CD4-positive, alpha-beta T cell treated with Interleukin-17A for 4 hours (primary cell): ENCODE measurements at places on chromosomes 1 and 21.
A peak's percentile ranks its signal among the peaks of the same experiment; 100 is the strongest.

GRCh38 chr1:91226741-91227140, 177.9 kb downstream of the HFM1 start:
- DNase-seq, result no peak

- DNase-seq, result peak; percentile 60
Observed at GRCh38 chr21:33230545-33231324, 997 bp downstream of the IFNAR2 start.

DNA sequence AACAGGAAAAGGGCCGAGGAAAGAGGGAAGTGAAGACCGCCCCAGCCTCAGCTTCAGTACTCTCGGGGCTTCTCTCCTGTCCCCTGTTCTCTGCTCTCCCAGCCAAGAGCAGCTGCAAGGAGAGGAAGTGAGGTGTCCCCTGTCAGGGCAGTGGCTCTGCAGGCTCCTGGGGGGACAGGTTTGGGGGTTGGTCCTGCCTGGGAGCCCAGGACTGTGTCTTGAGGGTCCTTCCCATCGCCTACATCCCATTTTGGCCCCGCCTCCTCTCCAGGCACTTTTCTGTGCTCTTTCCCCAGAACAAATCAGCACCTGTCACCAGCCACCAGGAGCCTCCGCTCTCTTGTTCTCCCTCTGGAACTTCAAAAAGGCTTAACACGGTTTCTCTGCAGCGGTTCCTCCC, 82.6 kb downstream of the VWA5B1 start:
- DNase-seq, result no peak

- no peak for DNase-seq
Observed at GRCh38 chr1:36136535-36136934, 11.5 kb upstream of the COL8A2 start.

GRCh38 chr1:25080294-25081209, 150.5 kb upstream of the RUNX3 start:
- no peak for DNase-seq

- no peak for DNase-seq
Observed at GRCh38 chr1:32919811-32920733, 18.9 kb upstream of the TMEM54 start.

DNA sequence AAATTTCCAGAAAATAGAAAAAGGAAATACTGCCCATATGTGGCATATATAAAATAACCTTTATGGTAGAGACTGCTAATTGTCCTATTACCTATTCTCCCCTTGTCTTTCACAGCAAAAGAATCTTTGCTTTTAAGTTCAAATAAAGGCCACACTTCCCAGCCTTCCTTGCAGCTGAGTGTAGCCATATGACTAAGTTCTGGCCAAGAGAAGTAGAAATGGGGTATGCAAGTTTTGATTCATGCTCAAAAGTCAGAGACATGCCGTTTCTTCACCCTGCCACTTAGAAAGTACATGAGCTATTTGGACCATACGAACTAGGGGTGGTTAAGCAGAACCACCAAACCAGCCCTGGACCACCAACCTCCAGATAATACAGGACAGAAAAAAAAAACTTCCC, 18.3 kb upstream of the S100A2 start:
- no peak for DNase-seq

DNA sequence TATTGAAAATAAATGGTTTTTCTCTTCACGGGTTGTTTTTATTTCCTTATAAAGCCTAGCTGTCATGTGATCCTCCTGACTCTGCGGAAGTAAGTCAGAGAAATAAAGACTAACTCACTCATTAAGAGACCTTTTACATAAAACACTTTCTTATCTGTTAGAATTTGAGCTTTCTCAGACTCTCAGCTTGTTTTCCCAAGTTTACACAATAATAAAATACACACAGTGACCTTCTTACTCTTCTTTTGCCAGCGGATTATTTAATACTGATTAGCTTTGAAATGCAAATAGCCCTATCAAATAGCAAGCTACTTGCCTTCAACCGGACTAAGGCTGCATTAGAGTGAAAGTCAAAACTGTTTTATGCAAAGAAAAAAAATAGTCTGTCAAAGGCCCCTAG, 45.5 kb upstream of the CXADR start:
- no peak for DNase-seq

DNA sequence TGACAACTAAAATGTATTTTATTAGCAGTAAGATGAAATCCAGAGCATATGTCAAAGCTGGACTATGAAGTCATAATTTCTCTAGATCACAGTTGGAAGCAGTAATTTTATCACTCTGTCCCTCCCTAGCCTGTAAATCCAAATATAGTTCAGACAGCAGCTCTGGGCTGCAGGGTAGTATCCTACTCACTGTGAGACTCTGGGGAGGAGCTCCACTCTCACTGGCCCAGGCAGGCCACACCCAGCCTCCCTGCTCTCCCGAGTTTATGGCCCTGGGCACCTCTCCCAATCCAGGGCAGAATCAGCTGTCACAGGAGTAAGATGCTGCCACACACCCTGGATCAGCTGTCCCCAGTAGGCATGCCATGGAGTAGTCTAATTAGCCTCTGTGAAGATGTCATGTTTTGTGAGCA, 131.1 kb downstream of the HLCS start:
- no peak for DNase-seq

DNA sequence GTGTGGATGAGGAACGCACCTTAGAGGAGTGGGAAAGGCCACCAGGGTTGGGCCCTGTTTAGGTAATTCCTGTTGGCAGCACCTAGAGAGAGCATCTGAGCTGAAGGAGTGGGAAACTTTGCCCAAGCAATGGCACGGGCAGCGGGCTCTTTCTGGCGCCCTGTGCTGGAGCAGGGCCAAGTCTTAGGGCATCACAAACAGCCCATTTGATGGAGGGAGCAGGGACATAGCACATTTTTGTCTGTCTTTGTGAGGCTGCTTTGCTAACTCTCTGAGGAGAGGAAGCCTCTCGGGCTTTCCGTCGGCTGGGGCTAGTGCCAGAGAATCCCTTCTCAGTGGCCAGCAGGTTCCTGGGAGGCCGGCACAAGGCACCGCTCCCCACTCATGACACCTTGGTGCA, 22.5 kb upstream of the CNTN2 start:
- no peak for DNase-seq

DNA sequence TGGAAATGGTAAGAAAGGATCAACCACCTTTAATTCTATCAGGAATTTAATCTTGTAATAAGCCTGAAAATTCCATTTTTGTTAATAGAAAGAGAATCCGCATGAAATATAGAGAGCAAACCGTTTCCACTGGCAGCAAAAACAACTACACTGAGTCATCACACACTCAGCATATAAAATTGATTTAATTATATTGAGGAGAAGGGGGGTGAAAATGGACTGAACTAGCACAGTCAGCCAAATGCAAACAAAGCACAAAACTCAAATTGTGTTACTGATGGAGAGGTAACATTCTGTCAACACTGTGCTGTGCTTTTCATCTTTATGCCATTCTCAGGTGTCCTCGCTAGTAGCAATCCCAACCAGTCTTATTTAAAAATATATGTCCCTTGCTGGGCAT, 1583.9 kb downstream of the MRPL39 start:
- DNase-seq, result no peak

DNA sequence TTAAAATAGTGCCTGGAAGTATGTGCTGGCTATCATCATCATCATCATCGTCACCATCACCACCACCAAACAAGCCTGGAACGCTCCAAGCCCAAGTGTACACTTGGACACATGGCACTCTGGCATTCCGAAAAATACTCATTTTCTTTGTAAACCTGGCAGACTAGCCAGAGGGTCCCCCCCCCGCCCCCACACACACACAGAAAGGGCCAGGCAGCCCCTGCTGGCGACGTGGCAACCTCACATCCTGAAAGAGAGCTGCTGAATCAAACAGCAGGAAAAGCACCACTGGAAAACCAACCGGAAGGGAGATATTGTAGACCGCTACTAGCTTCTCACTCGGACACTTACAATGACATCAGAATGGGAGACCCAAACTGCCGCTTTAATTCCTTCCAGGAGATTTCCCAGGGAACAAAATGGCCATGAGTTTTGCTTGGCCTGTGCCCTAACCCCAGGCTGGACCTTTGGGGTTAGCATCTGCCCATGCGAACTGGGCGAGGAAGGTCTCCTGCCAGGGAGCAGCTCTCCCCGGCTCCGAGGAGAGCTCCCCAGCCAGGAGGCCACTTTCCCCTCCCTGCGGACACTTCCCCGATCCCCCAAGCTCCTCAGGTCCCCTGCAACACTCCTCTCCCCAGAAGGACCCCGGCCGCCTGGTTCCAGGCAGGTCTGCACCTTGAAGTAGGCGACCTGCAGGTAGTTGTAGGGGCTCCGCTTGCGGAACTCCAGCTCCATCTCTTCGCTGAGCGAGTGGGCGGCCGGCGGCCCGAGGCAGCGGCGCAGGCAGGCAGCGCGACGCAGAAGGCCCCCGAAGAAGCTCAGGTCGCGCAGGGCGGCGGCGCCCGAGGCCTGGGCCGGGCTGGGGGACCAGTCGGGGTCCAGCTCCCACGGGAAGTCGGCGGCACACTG, 742 bp downstream of the P3H1 start:
- DNase-seq, result peak; percentile 45

DNA sequence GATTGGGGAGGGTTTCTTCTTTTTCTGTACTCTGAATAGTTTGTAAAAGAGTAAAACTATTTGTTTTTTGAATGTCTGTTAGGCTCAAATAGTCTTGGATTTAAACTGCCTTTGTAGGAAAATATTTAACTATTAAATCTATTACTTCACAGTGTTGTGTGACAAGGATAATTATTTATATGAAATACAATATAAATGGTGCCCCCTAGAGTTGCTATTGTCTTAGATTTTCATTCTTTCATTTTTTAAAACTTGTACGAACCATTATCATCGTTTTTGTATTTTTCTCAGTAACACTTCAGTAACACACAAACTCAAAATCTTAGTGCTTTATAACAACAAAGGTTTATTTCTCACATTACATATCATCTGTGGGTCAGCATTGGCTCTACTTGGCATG, 37.4 kb downstream of the C1orf185 start:
- no peak for DNase-seq

DNA sequence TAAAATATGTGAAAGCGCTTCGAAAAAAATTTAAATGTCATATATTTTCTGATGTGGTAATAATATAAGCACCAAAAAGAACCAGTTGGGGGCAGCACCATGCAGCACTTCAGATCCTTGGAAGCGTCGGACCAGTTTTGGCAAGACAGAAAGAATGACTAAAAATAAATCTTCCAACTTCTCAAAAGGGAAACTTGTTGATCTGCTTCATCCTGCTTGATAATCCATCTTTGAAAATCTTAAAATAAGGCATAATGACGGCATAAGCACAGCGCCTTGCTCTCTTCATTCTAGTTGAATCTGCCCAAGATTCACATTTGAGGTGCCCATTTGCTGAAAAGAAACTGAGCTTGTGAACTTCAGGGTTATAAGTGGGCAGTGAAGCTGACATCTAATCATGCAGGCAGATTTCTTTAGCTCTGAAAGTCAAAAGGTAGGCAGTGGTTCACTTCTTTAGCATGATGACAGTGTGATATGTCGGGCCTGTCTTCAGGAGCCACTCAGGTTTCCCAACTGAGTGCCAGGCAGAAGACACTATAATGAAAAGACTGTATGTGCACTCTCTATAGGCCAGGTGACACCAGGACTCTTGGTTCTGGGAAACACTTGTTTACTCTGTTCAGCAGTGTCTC, 19.8 kb upstream of the MUTYH start:
- peak; percentile 65 for DNase-seq

GRCh38 chr1:10916991-10917390, 95.5 kb upstream of the TARDBP start:
- DNase-seq, result no peak

- no peak for DNase-seq
Observed at GRCh38 chr1:190679044-190679443, 201.4 kb upstream of the BRINP3 start.

DNA sequence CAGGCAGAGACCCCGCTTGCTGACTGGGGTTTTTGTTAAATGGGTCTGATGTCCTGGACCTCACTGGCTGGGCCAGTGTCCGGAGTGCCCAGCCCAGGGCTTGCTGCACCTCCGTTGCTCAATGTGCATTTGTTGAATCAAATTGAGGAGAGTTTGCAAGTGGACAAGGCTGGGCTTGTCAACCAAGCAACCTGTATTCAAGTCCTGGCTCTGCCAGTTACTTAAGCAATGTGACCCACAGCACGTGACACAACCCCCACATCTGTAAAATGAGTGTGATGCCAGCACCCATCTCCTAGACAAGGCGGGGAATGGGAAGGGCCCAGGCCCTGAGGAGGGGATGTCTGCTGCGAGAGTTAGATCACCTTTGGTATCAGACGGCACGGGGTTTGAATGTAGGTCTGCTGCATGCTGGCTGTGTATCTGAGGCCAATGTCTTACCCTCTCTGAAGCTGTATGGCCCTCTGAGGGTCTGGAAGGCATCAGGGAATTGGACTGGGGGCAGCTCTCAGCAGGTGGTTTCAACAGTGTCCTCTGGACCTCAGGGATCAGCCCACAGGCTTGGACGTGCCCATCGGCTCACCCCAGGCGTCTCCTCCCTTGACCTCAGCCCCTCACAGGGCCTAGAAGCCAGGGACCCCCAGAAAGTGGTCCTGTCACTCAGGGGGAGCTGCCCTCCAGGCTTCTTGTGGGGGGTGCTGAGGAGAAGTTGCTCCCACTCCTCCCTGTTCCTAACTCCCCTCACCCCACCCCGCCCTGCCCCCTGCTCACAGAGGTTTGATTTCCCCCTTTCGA, 51.0 kb upstream of the RUNX3 start:
- DNase-seq, result no peak

DNA sequence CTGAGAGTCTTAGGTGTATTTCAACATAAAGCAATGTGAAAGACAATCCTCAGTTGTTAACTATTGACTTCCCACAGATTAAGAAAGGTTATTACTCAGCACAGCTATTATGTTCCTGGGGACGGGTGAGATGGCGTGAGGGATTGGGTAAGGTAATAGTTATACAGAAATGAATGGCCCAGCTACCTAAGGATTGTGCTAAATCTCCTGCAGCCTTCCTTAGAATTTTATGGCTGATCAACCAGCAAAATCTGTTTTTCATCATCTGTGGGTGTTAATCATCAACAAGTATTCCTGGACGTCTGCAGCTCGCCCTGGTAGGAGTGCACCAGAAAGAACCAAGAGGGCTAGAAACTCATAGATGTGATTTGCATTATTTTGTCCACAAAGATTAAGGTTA, 146.0 kb upstream of the IVNS1ABP start:
- DNase-seq, result no peak

DNA sequence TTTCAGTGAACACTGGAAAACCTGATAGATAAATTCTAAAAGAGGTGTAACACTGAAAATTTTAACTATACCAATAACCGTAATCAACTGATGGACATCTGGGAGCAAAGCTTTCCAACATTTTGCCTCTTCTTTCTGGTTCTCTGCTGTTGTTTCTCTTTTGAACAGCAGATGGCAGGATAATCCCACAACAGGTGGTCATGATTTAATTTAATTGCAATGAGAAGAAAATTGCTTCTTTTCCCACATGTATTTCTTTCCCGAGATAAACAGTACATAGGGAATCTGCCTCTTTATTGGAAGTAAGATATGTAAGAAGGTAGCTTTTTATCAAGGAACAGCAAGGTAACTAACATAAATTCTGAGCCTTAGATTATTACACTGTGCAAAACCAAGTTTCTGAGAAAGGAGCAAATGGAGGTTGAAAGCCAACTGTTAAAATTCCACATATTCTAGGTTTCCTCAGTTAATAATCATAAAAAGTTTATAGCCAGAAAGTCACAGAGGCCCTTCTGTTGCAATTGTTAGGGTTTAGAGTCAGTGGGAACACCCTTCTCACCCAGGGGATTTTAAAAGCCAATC, 72.9 kb downstream of the RPS6KA1 start:
- peak; percentile 51 for DNase-seq
